Sigmoid colon (tissue), 7 donors: ENCODE measurements at places on chromosomes 1 and 21. TPM values are rescaled to one million over a fixed set of nuclear protein-coding genes. Genes with fewer than 3 reads are reported as not detected.

C1orf21 gene
- total RNA-seq, result 80.3 TPM

FAM177B gene
- 0.36 TPM for total RNA-seq

THRAP3 gene
- 89.5 TPM for total RNA-seq

CFAP141 gene
- total RNA-seq, result not detected

FAM72C gene
- not detected for total RNA-seq

SPATA6 gene
- 31.4 TPM for total RNA-seq

ARV1 gene
- 32.1 TPM for total RNA-seq

UBL4B gene
- total RNA-seq, result not detected

PSMA5 gene
- total RNA-seq, result 23.2 TPM

PGLYRP4 gene
- not detected for total RNA-seq

- peak overlapping the region; percentile 67 for H3K27ac ChIP-seq
- peak overlapping the region; percentile 78 for H3K4me3 ChIP-seq
- no peaks in the 10 kb centered on the region for H3K27me3 ChIP-seq
- H3K36me3 ChIP-seq, result no peaks in the 10 kb centered on the region
Measured at GRCh38 chr1:85464497-85465098, 361 bp downstream of the DDAH1 start.

DNA sequence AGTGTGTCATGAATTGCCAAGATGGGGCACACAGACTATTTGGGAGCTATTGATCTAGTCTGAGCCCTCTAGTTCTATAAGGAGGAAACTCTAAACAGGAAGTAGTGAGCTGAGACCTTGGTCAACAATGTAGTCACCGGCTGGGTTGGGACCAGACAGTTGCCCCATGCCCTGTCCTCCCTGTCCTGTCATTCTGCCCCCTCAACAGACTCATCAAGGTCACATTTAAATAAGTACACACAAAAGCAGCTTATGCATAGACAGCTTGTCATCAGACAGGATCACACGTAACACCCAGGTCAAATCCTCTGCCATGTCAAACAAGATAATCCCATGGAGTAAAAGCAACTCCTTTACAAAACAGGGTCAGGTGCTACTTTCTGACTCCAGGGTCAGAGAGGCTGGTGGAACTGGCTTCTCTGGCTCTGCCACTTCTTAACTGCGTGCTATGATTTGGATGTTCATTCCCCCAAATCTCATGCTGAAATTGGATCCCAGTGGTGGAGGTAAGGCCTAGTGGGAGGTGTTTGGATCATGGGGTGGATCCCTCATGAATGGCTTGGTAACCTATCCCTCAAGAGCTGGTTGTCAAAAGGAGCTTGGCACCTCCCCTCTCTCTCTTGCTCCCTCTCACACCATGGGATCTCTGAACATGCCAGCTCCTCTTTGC lies 128.9 kb downstream of the HIVEP3 start:
- no peak overlapping the region for H3K27ac ChIP-seq
- no peaks in the 10 kb centered on the region for H3K36me3 ChIP-seq
- no peaks in the 10 kb centered on the region for H3K27me3 ChIP-seq
- no peak overlapping the region for H3K4me3 ChIP-seq
- no peak for DNase-seq
- H3K4me1 ChIP-seq, result peaks cover 2% of the 10 kb centered on the region

GRCh38 chr1:59043796-59044195 lies 253.1 kb upstream of the FGGY start:
- H3K27ac ChIP-seq, result peak overlapping the region; percentile 28
- no peaks in the 10 kb centered on the region for H3K27me3 ChIP-seq
- H3K4me3 ChIP-seq, result no peak overlapping the region
- DNase-seq, result peak; percentile 93
- H3K4me1 ChIP-seq, result peaks cover 38% of the 10 kb centered on the region

DNA sequence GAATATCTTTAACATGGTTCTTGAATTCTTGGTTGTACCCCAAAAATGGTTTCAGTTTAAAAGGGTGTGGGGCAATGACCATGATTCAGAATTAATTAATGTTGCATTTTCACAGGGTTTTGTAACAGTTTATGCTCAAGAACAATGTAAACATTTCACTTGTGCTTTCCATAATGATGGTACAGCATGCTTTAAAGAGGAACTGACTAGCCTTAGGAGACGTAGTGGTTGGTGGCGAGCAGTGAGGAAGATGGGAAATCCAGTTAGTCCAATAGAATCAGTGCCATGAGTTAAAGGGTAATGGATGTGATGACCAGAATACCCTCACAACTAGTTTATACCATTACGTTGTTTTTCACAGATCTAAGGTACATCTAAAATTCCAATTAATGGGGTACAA lies 138.0 kb downstream of the HS2ST1 start:
- H3K27me3 ChIP-seq, result no peaks in the 10 kb centered on the region
- H3K4me1 ChIP-seq, result no peaks in the 10 kb centered on the region
- no peak overlapping the region for H3K4me3 ChIP-seq
- no peaks in the 10 kb centered on the region for H3K36me3 ChIP-seq
- no peak overlapping the region for H3K27ac ChIP-seq

GRCh38 chr1:14255711-14256110 lies 342.8 kb upstream of the KAZN start:
- H3K36me3 ChIP-seq, result no peaks in the 10 kb centered on the region
- no peaks in the 10 kb centered on the region for H3K27me3 ChIP-seq
- no peak for DNase-seq

DNA sequence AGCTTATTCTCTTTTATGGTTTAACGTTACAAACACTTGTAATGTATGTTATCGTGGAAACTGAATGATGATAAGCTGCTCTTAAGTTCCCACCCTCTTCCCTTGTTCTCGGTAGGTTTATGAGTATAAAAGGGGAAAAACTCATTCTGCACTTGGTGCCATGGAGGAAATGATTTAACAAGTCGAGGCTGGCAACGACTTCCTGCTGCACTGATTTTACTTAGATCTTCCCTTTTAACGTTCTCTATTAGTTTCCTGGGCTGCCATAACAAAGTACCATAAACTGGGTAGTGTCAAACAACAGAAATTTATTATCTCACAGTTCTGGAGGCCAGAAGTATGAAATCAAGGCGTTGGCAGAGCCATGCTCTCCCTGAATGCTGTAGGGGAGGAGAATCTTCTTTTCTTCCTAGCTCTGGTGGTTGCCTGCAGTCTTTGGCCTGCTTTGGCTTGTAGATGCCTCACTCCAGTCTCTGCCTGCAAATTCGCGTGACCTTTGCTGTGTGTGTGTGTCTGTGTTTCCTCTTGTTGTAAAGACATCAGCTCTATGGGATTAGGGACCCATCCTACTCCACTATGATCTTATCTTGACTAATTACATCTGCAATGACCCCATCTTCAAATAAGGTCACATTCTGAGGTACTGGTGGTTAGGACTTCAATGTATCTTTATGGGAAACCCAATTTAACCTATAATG lies 26.3 kb downstream of the HUNK start:
- H3K4me3 ChIP-seq, result no peak overlapping the region
- peaks cover 19% of the 10 kb centered on the region for H3K4me1 ChIP-seq
- no peaks in the 10 kb centered on the region for H3K27me3 ChIP-seq

GRCh38 chr1:43531906-43532584 lies 1.4 kb downstream of the PTPRF start:
- H3K27ac ChIP-seq, result peak overlapping the region; percentile 84
- DNase-seq, result no peak
- peaks cover 61% of the 10 kb centered on the region for H3K4me1 ChIP-seq
- H3K27me3 ChIP-seq, result no peaks in the 10 kb centered on the region

GRCh38 chr1:214581785-214582184 lies 21.2 kb upstream of the CENPF start:
- H3K27me3 ChIP-seq, result no peaks in the 10 kb centered on the region
- H3K4me3 ChIP-seq, result no peak overlapping the region
- H3K36me3 ChIP-seq, result no peaks in the 10 kb centered on the region
- no peak for DNase-seq
- peak overlapping the region; percentile 26 for H3K27ac ChIP-seq

GRCh38 chr1:81446000-81446669 lies 354.6 kb upstream of the ADGRL2 start:
- H3K4me3 ChIP-seq, result no peak overlapping the region
- no peaks in the 10 kb centered on the region for H3K4me1 ChIP-seq
- no peak overlapping the region for H3K27ac ChIP-seq
- DNase-seq, result no peak

GRCh38 chr1:58670181-58670580 lies 29.7 kb downstream of the MYSM1 start:
- H3K4me3 ChIP-seq, result no peak overlapping the region
- H3K27ac ChIP-seq, result no peak overlapping the region
- DNase-seq, result no peak
- H3K4me1 ChIP-seq, result no peaks in the 10 kb centered on the region
- no peaks in the 10 kb centered on the region for H3K27me3 ChIP-seq
- peaks cover 98% of the 10 kb centered on the region for H3K36me3 ChIP-seq

DNA sequence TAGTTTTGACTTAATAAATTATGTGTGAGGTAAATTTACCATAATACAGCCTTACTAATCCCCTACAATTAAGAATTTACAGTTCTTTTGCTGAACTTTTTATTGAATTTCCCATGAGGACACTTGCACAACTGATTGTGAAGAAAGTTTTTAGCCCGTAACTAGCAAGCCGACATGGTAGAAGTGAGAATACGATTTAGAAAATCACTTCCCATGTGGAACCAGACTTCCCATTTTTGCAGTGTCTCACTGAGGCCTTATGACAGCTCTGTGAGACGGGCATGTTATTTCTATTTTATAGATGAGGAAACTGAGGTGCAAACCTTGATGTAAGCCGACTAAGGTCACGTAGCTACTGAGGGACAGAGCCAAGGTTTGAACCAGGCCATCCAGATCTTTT lies 32.5 kb upstream of the LMO4 start:
- DNase-seq, result no peak
- H3K27ac ChIP-seq, result no peak overlapping the region
- H3K4me1 ChIP-seq, result no peaks in the 10 kb centered on the region
- H3K4me3 ChIP-seq, result no peak overlapping the region
- no peaks in the 10 kb centered on the region for H3K27me3 ChIP-seq

- no peaks in the 10 kb centered on the region for H3K27me3 ChIP-seq
- no peaks in the 10 kb centered on the region for H3K36me3 ChIP-seq
- H3K4me1 ChIP-seq, result no peaks in the 10 kb centered on the region
- no peak overlapping the region for H3K4me3 ChIP-seq
- no peak overlapping the region for H3K27ac ChIP-seq
- DNase-seq, result no peak
Measured at GRCh38 chr1:241443561-241443960, 76.0 kb downstream of the FH start.

- H3K36me3 ChIP-seq, result no peaks in the 10 kb centered on the region
- DNase-seq, result no peak
- no peaks in the 10 kb centered on the region for H3K4me1 ChIP-seq
Measured at GRCh38 chr1:48246727-48247126, 24.2 kb downstream of the SLC5A9 start.

DNA sequence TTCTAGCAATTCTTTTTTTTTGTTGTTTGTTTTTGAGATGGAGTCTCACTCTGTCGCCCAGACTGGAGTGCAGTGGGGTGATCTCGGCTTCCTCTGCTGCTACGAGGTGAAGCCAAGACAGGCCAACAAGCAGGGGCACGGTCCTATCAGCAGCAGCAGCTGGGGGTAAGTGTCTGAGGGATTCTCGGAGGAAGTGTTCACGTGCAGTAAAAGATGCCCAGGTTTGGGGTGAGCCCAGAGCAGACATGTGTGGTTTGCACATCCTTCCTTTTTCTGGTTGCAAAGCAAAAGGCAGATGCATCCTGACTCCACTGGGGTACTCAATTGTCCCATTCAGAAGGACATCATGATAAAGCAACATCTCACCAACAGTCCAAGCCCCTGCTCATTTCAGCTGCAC lies 27.7 kb downstream of the PIGP start:
- no peak overlapping the region for H3K4me3 ChIP-seq
- no peak for DNase-seq
- no peaks in the 10 kb centered on the region for H3K27me3 ChIP-seq
- no peak overlapping the region for H3K27ac ChIP-seq
- no peaks in the 10 kb centered on the region for H3K4me1 ChIP-seq

- H3K27me3 ChIP-seq, result no peaks in the 10 kb centered on the region
- peaks cover 36% of the 10 kb centered on the region for H3K36me3 ChIP-seq
- peaks cover 27% of the 10 kb centered on the region for H3K4me1 ChIP-seq
- no peak for DNase-seq
- no peak overlapping the region for H3K4me3 ChIP-seq
Measured at GRCh38 chr1:159917533-159918351, 7.6 kb downstream of the TAGLN2 start.

DNA sequence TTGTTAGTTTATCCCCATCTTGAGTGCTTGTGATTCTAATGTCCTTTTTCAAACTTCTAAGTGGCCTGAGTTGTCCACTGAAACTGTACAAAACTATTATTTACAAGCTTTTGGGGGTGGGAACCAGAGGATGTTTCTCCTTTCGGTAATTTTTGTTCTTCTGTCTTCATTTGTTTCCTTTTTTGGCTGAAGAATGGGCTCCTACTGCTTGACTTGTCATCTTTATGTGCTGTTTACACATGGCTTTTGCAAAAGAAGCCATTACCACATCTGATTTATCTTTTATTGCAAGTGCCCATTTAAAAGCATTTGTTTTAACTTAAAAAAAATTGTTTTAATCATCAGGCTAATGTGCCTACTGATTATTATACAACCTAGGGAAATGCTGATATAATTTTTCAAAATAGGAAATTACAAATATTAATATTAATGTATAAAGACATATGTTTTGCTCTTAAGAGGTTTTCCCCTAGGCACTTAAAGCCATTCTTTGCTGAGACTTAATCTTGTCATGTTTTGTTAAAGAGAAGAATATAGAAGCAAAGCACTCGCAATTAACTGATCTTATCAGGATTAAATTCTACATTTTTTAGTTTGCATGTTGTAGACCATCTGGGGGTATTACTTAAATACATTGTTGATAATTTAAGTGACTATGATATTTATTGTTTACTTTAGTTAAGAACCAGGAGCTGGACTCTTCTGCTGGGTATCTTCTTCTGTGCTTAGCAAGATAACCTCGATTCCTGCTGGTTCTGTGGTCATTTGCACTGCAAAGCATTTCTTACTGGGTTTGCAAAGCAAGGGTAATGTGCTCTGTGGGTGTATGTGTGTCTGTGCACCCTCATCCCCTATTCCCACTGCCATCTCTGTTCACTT lies 40.1 kb downstream of the TMEM200B start:
- no peak for DNase-seq
- H3K4me1 ChIP-seq, result peaks cover 17% of the 10 kb centered on the region
- peak overlapping the region; percentile 31 for H3K4me3 ChIP-seq
- H3K27ac ChIP-seq, result peak overlapping the region; percentile 79
- no peaks in the 10 kb centered on the region for H3K27me3 ChIP-seq

GRCh38 chr1:207949571-207950195 lies 38.8 kb upstream of the CD34 start:
- H3K36me3 ChIP-seq, result no peaks in the 10 kb centered on the region
- H3K4me1 ChIP-seq, result peaks cover 9% of the 10 kb centered on the region
- H3K4me3 ChIP-seq, result no peak overlapping the region
- DNase-seq, result no peak
- H3K27me3 ChIP-seq, result no peaks in the 10 kb centered on the region
